Activated naive CD4-positive, alpha-beta T cell treated with anti-CD3 and anti-CD28 coated beads for 36 hours (primary cell): ENCODE measurements at places on chromosomes 7 and 10. TPM values are rescaled to one million over a fixed set of nuclear protein-coding genes. Genes with fewer than 3 reads are reported as not detected.

DNA sequence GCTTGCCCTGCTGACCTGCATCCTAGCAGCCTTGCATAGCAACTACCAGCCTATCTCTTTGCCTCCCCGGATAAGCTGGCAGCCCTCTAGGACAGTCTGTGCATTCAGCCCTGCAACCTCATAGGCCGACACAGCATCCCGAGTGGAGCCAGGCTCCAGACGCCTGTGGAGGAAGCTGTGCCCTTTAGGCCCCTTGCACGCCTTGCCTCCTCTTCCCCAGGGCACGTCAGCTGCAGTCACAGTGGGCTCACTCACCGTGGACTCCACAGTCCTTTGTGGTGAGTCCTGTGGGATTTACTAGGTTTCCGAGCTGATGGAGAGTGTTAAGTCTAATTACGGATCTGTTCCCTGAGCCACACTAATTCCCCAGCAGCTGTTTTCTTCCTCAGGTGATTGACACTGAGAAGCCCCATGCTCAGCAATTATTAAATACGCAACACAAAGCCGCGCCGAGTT lies 540.0 kb downstream of the TCERG1L start:
- H3K27me3 ChIP-seq = peaks cover 3% of the 10 kb centered on the region
- no peak overlapping the region for H3K4me3 ChIP-seq
- no peaks in the 10 kb centered on the region for H3K36me3 ChIP-seq
- no peak for DNase-seq

DNA sequence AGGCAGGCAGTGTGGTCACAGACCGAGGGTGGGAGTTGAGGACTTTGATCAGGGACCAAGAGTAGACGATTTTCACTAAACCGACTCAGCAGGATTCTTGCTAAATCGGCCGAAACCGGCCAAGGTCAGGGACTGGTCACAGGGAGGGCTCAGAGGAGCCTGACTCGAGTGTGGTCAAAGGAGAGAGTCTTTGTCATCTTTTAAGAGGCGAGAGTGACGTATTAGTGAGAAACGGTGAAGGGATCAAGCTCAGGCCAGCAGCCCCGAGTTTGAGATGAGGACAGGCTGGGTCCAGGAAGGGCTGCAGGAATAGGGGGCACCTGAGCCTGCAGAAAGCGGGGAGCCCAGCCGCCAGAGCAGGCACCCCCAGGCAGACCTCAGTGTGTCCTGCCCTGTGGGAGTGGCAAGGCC lies 41.6 kb upstream of the FAM20C start:
- H3K4me3 ChIP-seq = peak overlapping the region; percentile 90
- H3K27ac ChIP-seq = peak overlapping the region; percentile 96
- no peaks in the 10 kb centered on the region for H3K27me3 ChIP-seq
- DNase-seq = no peak

DNA sequence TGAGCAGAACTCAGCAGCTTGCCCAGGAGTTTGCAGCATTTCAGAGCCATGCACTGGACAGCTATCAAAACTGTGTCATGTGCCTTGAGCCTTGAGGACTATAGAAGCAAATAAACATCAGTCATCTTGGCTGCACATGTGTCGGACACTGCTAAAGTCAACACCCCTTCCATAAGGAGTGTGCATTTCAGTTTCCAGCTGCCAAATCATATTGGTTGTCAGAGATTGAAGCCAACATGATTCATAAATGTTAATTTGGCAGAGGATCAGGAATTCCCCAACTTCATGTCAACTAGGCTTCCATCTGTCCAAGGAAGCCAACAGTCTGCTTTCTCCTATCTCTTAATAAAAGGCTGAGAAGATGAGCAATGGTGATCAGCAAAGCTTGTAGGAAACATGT lies 32.8 kb downstream of the SLC16A12 start:
- DNase-seq = no peak
- no peak overlapping the region for H3K27ac ChIP-seq
- H3K27me3 ChIP-seq = no peaks in the 10 kb centered on the region
- H3K36me3 ChIP-seq = no peaks in the 10 kb centered on the region
- no peak overlapping the region for H3K4me3 ChIP-seq
- peaks cover 10% of the 10 kb centered on the region for H3K4me1 ChIP-seq

DNA sequence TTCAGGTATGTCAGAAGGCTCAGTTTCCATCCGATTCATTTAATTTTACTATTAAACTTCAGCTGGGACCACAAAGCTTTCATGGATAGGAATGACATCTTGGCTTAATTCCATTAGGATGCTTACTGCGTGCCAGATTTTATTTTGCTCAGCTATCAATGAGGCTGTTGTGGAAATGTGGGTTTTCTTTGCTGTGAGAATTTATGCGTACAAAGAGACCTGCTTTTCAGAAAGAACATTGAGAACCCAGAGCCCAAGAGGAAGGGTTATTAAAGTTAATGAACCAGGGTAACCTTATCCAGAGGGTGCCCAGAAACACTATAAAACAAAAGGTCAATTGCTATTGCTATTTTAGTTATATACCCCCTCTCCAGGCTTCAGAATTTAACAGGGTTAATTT lies 98.3 kb downstream of the MKLN1 start:
- peaks cover 9% of the 10 kb centered on the region for H3K36me3 ChIP-seq
- H3K27me3 ChIP-seq = no peaks in the 10 kb centered on the region
- H3K27ac ChIP-seq = no peak overlapping the region
- no peak overlapping the region for H3K4me3 ChIP-seq
- DNase-seq = no peak

- DNase-seq = no peak
- H3K27me3 ChIP-seq = no peaks in the 10 kb centered on the region
- peaks cover 6% of the 10 kb centered on the region for H3K4me1 ChIP-seq
- H3K36me3 ChIP-seq = no peaks in the 10 kb centered on the region
- H3K4me3 ChIP-seq = no peak overlapping the region
These were observed 94.2 kb downstream of the HIP1 start for GRCh38 chr7:75644589-75644988.

DNA sequence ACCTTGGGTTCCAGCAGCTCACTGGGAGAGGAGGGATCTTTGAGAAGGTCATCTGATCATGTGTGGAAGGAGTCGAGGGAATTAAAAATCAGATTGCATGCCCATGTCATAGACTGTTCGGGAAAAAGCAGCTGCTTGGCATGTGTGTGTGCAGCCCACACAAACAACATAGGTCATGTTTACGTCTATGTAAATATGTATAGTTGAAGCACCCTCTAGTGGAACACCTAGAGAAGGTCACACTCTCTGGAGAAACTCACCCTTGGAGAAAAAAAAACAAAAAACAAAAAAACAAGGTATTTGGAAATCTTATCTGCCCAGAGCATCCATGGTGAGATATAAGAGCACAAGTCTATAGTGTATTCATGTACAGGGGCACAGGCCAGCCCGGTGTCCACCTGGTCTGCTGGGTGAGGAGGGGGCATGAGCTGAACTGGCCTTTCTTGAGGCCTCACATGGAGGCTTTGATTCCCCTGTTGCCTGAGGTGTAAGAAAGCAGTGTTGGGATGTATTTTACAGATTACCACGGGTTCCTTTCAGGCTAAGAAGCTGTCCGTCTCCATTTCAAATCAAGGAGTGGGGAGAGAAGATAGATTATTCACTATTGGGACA lies 98.0 kb downstream of the NPY start:
- no peaks in the 10 kb centered on the region for H3K27me3 ChIP-seq
- no peaks in the 10 kb centered on the region for H3K36me3 ChIP-seq
- DNase-seq = no peak
- no peak overlapping the region for H3K27ac ChIP-seq
- no peaks in the 10 kb centered on the region for H3K4me1 ChIP-seq

GRCh38 chr10:7596356-7596755 lies 70.4 kb downstream of the ITIH5 start:
- peaks cover 8% of the 10 kb centered on the region for H3K4me1 ChIP-seq
- H3K27ac ChIP-seq = no peak overlapping the region
- no peaks in the 10 kb centered on the region for H3K27me3 ChIP-seq
- no peak for DNase-seq

DNA sequence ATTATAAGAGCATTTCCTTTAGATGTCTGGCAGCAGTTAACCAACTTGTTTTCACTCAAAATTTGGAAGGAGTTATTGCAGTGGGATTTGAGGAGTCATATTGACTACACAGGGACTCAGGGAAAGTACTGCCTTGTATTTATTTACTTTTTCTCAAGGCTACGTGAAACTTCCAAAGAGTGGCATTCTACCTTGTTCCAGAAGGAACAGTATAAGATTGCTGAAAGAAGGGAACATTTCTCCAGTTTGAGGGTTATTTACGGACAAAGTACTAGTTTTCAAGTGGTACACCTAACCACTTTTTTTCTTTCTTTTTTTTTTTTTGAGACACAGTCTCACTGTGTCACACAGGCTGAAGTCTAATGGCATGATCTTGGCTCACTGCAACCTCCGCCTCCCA lies 5.1 kb downstream of the MORN4 start:
- H3K27me3 ChIP-seq = no peaks in the 10 kb centered on the region
- H3K4me3 ChIP-seq = no peak overlapping the region
- peaks cover 7% of the 10 kb centered on the region for H3K4me1 ChIP-seq

DNA sequence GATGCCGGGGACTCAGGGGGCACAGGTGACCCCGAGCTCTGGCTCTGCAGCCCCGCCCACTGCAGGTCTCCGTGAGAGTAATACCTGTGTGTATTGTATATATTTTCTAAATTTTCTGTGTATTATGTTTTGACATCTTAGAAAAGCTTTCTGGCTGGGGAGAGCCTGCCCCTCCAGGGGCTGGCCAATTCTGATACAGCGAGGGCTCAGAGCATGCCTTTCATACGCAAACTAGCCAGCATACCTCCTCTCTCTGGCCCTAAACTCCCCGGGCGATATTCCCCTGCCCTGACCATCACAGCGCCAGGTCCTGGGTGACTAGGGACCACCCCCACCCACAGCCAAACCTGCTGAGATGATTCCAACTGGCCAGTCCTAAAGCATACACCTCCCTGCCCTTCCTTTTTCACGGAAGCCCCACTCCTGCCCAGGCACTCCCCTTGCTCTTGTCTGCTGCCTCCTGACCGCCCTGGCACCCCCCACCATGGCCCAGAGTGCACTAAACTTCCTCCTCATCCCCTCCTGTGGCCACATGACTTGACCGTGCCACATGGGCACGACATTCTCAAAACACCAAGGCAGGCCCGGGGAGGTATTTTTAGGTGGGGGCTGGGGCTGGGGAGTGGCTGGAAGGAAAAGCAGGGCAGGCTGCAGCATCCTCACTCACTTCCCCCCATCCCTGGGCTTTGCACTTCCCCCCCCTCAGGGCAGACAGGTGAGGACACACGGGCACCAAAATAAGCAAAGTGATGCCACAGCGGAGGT lies 61.5 kb downstream of the INSIG1 start:
- H3K36me3 ChIP-seq = no peaks in the 10 kb centered on the region
- no peak for DNase-seq
- H3K27ac ChIP-seq = no peak overlapping the region
- H3K4me1 ChIP-seq = no peaks in the 10 kb centered on the region
- H3K4me3 ChIP-seq = no peak overlapping the region
- H3K27me3 ChIP-seq = peaks cover 27% of the 10 kb centered on the region

- H3K4me3 ChIP-seq = no peak overlapping the region
- no peak overlapping the region for H3K27ac ChIP-seq
- no peak for DNase-seq
- H3K27me3 ChIP-seq = no peaks in the 10 kb centered on the region
- H3K36me3 ChIP-seq = no peaks in the 10 kb centered on the region
These were observed 474.4 kb upstream of the C7orf33 start for GRCh38 chr7:148116195-148116594.

- DNase-seq = no peak
- no peaks in the 10 kb centered on the region for H3K36me3 ChIP-seq
- H3K4me1 ChIP-seq = no peaks in the 10 kb centered on the region
- H3K4me3 ChIP-seq = no peak overlapping the region
- H3K27ac ChIP-seq = no peak overlapping the region
These were observed 43.8 kb downstream of the ENO4 start for GRCh38 chr10:116892907-116893685.

GRCh38 chr7:98978672-98979071 lies 100.3 kb downstream of the TRRAP start:
- H3K4me3 ChIP-seq = no peak overlapping the region
- no peak overlapping the region for H3K27ac ChIP-seq
- peaks cover 53% of the 10 kb centered on the region for H3K36me3 ChIP-seq
- H3K27me3 ChIP-seq = no peaks in the 10 kb centered on the region

DNA sequence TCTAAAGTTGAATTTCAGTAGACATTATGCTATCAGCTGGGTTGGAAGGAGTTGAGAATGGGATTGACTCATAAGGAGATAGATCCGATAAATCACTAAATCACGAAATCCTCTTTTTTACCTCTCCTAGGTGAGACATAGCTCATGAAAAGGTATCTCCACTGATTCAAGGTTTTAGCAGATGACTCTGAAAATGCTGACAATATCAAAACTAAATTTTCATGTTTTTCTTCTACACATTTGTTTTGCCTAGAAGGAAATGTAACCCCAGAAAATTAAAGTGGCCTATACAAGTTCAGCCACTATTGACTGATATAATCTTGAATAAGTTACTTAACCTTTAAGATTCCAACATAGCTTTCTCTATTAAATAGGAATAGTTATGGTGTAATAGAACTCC lies 82.2 kb upstream of the VWDE start:
- DNase-seq = no peak
- H3K4me1 ChIP-seq = peaks cover 14% of the 10 kb centered on the region
- H3K4me3 ChIP-seq = no peak overlapping the region
- no peak overlapping the region for H3K27ac ChIP-seq
- H3K27me3 ChIP-seq = no peaks in the 10 kb centered on the region

DNA sequence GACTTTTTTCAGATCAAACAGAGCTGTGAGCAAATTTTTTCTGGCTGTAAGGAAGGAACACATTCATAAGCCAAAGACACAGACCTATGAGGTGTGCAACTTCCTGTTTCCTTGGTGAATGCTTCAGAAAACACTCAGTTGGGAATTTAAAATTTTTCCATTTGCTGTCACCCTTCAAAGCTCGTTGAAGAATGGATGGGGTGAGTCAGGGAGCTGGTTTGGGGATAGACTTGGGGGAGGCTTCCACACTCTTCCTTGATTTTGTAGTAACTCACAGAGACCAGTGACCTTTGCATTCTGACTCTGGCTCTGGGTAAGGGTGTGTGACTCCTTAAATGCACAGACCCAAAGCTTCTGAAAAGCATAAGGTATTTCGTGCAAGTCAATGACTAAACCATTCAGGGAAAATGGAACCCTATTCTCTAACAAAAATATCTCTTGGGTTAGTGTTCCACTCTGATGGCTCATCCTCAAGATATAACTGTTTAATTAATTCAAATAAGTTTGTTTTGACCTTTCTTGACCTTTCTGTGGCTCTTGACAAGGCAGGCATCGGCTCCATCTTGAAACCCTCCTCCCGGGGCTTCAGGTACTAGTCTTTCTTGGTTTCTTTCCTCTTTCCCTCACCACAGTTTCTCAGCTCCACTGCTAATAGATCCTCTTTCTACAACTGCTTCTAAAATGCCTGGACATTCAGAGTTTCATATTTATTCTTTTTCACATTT lies 227.8 kb upstream of the INHBA start:
- no peak for DNase-seq
- H3K36me3 ChIP-seq = no peaks in the 10 kb centered on the region
- H3K27me3 ChIP-seq = peaks cover 15% of the 10 kb centered on the region
- peaks cover 4% of the 10 kb centered on the region for H3K4me1 ChIP-seq

Gene NUPR2
- total RNA-seq = not detected

Gene PAPSS2
- total RNA-seq = 0.38 TPM

Gene ZNF485
- 5.4 TPM for total RNA-seq

Gene UTF1
- not detected for total RNA-seq

Gene GLI3
- total RNA-seq = 0.32 TPM

Gene ARL4A
- 10.0 TPM for total RNA-seq

Gene MKX
- 0.15 TPM for total RNA-seq

Gene IRF5
- total RNA-seq = 1.4 TPM

Gene HTRA1
- not detected for total RNA-seq
